Heart right ventricle (tissue), 16 donors: ENCODE measurements at places on chromosomes 1 and 21. TPM values are rescaled to one million over a fixed set of nuclear protein-coding genes. Genes with fewer than 3 reads are reported as not detected.

Gene MPL
- total RNA-seq = 0.25 TPM

Gene CACNA1E
- total RNA-seq = 0.04 TPM

Gene RPTN
- not detected for total RNA-seq

Gene ANKRD35
- total RNA-seq = 1.2 TPM

Gene LCA5L
- total RNA-seq = 0.78 TPM

DNA sequence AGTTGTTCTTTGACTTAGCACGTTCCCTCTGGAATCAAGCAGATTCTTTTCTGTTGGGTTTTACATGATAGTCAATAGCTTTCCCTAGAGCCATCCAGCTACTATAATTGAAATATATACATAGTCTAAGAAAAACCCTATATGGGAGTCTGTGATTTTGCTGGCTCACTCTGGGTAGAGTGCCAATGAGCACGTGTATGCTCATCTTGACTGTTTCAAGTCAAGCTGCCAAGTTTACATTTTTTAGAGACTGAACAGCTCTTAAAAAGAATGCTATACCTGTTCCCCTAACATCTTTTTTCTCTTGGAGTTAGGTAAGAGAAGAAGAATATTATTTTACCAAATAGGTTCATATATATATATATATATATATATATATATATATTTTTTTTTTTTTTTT, 182.8 kb upstream of the NRIP1 start:
- no peak for DNase-seq

GRCh38 chr21:38297871-38298270, 41.1 kb downstream of the KCNJ15 start:
- no peak for DNase-seq

DNA sequence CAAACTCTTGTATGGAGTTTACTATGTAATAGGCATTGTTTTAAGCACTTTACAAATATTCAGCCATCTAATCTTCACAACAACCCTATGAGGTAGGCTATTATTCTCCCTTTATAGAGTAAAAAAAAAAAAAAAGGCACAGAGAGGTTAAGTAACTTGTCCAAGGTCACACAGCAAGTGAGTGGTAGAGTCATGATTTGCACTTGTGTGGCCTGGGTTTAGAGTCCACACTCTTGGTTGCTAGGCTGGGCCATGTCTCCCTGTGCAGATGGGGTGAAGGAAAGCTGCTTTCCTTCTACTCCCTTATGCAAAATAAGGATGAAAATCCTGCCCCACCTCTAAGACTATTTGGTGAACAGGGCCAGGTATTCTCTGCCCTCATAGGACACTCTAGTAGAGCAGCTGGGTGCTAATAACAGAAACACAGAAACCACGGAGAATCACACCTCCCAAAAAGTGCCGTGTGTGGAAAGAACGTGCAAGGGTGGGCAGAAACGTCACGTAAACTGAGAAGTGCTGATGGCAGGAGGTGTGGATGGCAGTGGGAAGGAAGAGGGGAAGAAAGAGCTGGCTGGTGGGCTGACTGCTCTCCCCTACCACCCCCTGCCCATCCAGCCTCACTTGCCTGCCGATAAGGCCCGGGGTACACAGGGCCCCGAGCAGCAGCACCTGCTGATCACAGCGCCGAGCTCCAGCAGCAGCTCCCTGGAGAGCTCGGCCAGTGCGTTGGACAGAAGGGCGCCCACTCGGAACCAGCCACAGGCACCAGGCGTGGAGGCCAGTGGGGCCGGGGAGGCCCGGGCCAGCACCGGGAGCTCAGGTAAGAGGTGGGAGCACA, 28.3 kb upstream of the VPS13D start:
- no peak for DNase-seq

DNA sequence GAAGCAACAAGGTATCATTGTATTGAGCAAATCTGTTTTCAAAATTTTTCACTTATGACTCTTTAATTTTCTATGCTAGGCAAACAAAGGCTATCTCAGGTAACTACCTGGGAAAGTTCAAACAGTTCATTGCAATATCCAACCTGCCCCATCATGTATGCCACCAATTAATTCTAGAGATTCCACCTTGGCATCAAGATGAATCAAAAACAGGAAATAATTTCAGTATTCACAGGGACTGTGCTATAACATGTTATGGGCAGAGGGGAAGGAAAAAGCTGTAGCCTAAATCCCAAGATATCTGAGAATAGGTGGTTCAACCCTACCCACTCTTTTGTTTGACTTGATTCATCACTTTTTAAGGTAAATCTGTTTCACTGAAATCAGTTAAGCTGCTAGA, 67.5 kb upstream of the SH3GLB1 start:
- no peak for DNase-seq
